ENCODE measurements at places on chromosomes 16 and 17.

DNA sequence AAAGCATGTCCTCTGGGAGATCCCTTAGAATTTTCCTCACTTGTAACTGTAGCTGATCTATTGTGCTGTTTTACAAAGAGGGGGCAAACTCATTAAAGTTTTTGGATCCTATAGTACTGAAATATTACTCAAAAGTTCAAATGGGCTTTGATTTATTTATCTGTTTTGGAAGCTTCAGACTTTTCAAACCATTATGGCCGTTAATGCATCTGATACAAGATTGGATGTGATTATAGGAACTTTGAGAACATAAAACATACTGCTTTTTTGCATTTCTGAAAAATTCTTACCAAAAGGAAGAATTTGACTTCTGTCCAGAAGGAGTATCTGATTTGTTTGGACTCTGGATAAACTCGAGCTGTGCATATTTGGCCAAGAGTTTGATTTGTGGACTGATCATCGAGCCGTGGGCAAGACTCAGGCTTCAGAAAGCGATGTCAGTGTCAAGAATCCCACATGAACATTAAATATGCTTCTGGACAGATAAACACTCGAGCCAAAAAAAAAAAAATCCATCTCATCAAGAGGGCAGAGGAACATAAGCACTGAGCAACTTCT is 8.2 kb upstream of the MARCHF10 start:
- DNase-seq = no peak

DNA sequence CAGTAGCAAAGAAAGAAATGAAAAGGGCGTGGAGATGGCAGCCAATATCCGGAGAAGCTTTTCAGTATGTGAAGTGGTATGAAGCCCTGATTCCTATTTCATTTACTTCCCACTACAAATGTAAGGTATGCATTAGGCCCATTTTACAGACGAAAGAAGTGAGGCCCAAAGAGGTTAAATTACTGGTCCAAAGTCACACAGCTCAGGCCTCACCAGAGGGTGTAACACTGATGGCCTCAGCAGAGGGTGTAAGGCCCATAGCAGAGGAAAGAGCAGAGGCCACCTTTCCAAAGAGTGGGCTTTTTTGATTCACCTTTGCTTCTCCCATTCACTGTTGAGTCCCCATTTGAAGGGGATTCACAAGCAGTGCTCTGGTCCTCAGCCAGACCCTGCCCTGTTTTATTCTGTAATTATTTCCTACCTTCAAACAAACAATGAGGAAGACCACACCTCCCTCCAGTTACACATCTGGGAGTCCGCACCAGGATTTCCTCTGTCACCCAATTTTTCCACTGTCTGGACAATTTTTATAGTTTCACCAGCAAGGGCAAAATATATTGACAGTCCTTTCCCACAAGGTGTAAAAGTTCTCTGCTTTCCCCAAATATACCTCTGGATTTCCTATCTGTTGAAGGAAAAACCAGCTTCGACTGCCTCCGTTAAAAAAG is 7.1 kb downstream of the ZFHX3 start:
- DNase-seq = no peak

DNA sequence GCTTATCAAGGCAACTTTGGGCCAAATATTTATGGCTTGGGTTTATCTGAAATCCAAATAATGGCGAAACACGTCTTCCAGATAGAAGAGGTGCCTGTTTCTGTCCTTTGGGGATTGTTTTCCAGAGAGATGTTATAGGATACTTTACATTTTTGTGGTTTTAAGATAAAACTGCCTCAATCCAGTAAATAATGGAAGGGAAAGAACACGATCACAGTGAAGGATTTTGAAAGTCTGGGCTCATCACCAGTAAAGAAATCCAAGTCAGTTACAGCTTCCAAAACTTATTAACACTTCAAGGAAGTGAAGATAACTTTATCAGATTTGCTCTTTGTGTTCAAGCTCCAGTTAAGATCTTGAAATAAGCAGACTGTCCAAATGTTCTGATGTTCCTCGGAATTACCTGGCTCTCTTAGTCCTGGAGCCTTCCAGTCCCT is 30.1 kb downstream of the DNAH2 start:
- no peak for DNase-seq

- no peak for DNase-seq
Observed at GRCh38 chr16:50699326-50700159, 6.1 kb downstream of the NOD2 start.

- DNase-seq = peak; percentile 50
Observed at GRCh38 chr16:78583441-78583840, 484.0 kb downstream of the WWOX start.

- DNase-seq = no peak
Observed at GRCh38 chr17:77300016-77300686, 159.4 kb downstream of the SEC14L1 start.

DNA sequence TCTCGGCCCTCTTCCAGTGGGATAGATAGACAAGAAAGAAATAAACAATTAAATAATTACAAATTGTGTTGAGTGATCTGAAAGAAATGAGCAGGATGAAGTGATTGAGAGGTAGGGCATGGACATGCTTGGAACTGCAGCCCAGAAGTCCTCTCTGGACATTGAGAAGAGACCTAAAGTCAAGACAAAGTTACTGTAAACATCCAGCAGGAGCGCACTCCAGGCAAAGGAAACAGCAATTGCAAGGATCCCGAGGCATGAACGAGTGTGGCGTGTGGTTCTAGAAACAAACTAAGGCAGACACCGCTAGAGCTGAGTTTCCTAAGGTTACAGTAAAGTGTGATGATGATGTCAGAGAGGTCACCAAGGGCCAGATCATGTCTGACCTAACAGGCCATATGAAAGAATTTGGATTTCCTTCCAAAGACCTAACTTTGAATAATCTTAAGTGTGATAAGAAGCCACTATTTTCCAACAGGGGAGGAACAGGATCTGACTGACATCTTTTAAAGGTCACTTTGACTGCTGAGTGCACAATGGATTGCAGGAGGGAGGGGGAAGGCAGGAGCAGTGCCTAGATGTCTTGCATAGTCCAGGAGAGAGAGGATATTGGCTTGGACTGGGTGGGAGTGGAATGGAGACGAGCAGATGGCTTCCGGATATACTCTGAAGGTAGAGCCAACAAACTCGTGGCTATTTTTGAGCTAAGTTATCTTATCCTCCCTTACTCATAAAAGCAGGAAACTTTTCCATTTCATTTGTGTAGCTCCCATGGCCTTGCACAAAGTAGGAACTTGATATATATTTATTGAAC is 19.0 kb downstream of the ABCC12 start:
- no peak for DNase-seq

DNA sequence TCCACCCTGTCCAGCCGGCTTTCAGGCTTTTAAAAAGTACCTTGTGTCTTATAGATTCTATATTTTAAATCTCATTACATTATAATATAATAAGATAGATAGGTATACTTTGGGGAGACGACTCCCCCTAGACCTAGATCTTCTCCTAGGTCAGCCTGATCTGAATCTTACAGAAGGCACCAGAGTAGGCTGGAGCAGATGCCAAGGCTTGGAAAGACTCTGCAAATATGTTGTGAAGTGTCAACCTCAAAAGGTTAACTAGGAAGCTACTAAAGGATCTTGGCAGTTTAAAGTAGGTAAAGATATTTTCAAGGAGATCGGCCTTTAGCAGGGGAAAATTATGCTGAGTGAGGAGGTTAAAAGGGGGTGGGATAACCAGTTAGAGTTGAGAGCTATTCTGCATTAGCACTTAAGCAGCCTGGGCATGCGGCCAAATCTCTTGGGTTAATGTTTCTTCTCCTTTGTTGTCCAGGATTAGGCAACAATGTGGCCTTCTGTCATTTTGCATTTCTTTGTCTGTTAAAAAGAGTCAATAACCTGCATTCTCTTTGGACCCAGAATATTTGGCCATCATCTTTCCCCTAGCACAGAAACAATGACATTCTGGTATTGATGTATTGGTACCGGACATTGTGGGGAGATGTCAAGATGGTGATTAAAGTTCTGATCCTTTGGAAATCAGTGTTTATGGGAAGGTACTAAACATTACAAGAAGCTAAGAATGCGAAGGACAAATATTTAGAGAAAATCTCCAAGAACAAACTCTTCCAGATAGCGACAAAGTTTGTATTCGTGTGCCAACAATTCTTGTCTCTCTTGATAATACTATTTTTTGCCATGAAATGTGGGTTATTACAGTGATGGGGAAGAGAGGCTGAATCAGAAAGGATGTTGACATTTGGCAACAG is 51.2 kb upstream of the DHX40 start:
- peak; percentile 89 for DNase-seq
